ENCODE measurements at places on chromosomes 7 and 10. TPM values are rescaled to one million over a fixed set of nuclear protein-coding genes. Genes with fewer than 3 reads are reported as not detected.
A peak's percentile ranks its signal among the peaks of the same experiment; 100 is the strongest.

- no peak for DNase-seq
Observed at GRCh38 chr10:126561921-126562680, 108.4 kb downstream of the C10orf90 start.

- no peak for DNase-seq
Observed at GRCh38 chr10:35270100-35270499, 66.2 kb upstream of the CCNY start.

PLAC9 gene
- 2.3 TPM for total RNA-seq

DNA sequence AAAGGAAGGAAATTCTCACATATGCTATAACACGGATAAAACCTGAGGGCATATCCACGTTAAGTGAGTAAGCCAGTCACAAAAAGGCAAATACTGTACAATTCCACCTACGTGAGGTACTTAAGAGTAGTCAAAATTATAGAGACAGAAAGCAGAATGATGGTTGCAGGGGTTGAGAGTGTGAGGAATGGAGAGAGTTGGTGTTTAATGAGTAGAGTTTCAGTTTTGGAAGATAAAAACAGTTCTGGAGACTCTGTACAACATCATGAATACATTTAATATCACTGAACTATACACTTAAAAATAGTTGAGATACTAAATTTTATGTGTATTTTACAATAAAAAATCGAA, 95.1 kb downstream of the SNX13 start:
- no peak for DNase-seq

GRCh38 chr7:155692317-155692716, 47.9 kb downstream of the RBM33 start:
- no peak for DNase-seq

DNA sequence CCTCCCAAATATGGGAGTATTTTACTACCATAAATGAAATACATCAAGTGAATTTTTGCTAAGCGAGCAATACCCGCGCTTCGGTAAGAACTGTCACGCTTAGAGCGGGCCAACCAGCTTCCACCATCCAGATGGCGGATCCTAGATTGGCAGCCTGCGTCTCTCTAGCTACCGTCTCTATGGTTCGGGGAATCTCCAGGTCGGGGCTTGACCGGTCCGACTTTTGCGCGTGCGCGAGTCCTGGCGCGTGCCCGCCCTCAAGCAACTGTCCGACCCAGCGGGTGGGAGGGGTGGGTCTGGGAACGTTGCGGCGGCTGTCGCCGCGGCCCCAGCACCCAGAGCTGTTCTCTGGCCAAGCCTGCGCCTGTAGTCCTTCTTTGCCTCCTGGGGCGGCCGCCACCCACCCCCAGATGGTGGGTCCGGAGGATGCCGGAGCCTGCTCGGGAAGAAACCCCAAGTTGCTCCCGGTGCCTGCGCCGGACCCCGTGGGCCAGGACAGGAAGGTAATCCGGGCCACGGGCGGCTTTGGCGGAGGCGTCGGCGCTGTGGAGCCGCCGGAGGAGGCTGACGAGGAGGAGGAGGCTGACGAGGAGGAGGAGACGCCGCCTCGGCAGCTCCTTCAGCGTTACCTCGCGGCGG, at the start of gene TBC1D12:
TSS of gene TBC1D12 (plus strand) at position 338 of the 639 bp plus-strand sequence. CDS start at position 411, 73 bp downstream.
- DNase-seq: peak; percentile 92

Data from astrocyte (in vitro differentiated cells and primary cell).